ENCODE measurements at places on chromosomes 11 and 22. TPM values are rescaled to one million over a fixed set of nuclear protein-coding genes. Genes with fewer than 3 reads are reported as not detected.

GRCh38 chr11:708511-708910 lies 2.5 kb downstream of the EPS8L2 start:
- DNase-seq: no peak

GRCh38 chr11:21142007-21142406 lies 472.6 kb downstream of the NELL1 start:
- DNase-seq: peak; percentile 59

GRCh38 chr22:31138126-31138525 lies 2.2 kb downstream of the PLA2G3 start:
- DNase-seq: no peak

DNA sequence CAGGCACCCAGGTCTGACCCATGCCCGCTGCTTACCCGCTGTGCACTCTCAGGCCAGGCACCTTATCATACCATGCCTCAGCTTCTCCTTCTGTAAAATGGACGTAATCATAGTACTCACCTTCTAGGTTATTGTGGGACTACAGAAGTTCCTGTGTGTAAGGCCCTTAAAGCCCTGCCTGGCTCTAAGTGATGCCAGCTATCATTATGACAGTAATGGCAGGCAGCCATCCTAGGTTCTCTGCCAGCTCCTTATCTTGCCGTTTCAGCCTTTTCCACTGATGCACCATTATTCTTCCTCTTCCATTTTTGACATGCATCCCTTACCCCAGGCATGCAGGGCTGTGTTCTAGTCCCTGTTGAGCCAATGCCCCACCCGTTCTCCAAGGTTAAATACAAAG lies 57.9 kb downstream of the DBX1 start:
- DNase-seq: no peak

DNA sequence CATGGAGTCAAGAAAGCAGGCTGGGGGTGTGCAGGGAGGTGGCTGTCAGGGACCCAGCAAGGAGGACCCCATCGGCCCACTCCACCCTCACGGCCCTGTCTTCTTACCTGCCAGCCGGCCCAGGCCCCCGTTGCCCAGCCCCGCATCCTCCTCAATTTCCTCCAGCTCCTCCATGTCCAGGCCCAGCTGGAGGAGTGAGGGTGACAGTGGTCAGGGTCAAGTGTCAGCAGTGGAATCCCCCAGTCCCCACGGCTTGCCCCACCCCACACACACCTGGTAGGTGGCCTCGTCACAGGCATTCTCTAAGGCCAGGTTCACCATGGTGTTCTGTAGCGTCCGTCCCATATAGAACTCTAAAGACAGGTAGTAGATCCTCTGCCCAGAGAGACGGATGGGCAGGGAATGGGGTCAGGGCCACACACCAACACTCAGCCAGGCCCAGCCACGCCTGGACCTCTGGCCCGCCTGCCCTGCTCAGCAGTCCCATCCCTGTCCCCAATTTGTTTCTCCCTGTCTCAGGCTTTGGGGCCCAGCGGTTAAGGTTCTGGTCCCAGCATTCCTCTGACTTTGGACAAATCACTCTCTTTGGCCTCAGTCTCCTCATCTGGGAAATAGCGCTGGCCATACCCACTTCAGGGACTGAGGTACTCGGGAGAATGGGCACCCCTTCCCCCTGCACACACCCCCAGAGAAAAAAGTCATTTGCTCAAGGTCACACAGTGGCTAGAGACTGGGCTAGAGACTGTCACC lies 1.3 kb downstream of the PYGM start:
- no peak for DNase-seq

GRCh38 chr11:16917941-16918340 lies 96.3 kb downstream of the PLEKHA7 start:
- no peak for DNase-seq

DNA sequence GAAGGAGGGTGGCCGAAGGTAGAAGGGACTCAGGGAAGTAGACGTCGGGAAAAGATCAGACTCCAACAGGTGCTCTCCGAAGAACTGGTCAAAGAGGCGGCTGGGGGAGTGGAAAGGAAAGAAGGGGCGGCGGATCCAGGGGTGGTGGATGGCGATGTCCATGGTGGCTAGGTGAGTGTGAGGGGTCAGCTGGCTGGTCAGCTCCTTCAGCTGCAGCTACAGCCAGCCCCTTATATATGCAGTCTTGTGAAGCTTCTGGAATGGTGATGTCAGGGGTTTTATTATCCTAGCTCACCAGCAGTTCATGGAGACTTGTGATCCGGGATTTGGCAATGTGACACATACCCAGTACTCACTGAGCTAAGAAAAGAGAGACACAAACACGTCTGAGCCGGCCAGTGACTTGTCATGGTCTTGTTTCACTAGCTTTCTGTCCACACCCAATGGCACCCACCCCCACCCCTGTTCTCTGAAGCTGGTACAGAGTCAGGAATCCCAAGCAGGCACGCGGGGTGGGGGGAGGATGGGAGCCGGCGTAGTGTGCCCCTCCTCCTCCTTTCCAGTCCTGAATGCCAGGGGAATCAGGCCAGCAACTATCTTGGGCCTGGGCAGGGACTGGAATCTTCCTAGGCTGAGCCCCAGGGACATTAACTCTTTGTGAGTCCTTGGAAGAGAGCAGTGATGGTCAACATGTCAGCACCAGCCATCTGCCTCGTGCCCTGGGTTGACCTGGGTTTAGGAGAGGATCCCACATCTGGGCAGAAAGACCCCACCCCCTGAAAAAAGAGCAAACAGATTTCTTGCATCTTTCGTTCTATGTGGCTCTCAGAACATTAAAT lies at the start of gene CRYAB:
TSS of gene CRYAB (minus strand) at position 208 of the 839 bp plus-strand sequence. CDS start at position 162, 46 bp downstream.
- DNase-seq: peak; percentile 49

DNA sequence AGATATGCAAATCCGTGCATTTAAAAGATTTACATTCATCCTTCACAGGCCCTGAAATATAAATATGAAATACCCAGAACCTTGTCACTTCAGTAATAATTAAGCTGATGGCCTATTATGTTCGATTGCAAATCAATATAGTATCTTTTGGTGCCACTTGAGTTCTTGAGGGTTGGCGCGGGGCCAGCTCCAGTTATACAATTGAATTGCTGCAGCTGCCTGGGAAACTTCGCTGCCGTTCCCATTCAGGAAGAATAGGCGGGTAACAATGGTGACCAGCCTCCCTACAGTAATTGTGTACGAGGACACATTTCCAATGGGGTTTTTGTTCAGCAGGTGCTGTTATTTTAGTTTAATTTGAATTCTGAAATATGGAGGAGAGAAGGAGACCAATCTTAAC lies 451.2 kb downstream of the INSC start:
- no peak for DNase-seq

DNA sequence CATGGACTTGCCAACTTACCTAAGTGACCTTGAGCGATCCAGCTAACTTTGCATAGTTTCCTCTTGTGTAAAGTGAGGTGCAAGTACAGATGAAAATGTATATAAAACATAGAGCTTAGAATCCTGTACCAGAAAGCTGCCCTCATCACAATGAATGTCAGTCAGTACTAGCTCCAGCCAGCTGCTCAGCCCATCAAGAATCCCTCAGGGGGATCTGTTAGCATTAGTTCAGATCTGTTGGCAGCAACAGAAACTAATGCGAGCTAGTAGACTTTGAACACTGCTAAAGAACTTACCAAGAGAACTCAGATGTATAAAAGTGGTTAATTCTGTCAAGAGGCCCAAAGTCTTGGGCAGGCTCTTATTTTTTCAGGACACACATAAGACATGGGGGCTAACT lies 6.3 kb upstream of the C11orf91 start:
- DNase-seq: no peak

DNA sequence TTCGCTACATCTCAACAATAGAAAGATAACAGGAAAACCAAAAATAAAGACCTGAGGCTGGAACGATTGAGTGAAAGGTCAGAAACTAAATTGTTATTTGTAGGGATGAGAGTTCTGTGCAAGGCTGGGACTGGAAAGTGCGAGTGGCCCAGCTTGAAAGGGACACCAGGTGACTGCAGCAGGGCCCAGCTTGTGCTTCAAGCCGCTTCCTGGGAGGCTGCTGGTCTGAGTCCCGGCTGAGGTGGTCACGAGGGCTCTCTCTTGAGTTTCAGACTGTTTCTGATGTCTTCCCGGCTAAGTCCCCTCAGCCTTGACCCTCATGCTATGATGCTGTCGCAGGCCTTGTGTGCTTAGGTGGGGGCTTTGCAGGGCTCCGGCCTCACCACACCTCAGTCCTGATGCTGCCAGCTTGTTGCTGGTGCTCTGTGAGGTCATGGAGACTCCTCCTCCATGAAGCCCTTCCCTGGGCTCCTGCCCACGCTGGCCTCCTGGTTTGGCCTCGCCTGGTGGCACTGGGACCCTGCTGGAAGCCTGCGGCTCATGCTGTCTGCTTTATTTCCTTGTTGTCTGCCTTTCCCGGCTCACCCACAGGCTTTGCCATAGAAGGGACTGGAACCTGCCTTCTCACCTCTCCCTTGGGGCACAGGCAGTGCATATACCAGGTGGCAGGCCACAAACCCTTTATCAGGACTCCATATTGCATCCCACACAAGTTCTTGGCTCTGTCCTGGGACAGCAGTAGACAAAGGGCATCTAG lies 4.0 kb downstream of the BANF1 start:
- DNase-seq: no peak

- DNase-seq: no peak
Measured at GRCh38 chr11:81967242-81967641, 766.4 kb downstream of the FAM181B start.

- peak; percentile 82 for DNase-seq
Measured at GRCh38 chr11:82900277-82901164, at the start of gene PRCP. Gene PRCP, minus strand, starts transcription at chr11:82900430. Its CDS starts 28 bp downstream, at chr11:82900402.

GRCh38 chr22:37418627-37419369 lies 8.5 kb downstream of the ELFN2 start:
- DNase-seq: no peak

GRCh38 chr11:124867700-124868099 lies 2.5 kb downstream of the ROBO3 start:
- DNase-seq: peak; percentile 56

DNA sequence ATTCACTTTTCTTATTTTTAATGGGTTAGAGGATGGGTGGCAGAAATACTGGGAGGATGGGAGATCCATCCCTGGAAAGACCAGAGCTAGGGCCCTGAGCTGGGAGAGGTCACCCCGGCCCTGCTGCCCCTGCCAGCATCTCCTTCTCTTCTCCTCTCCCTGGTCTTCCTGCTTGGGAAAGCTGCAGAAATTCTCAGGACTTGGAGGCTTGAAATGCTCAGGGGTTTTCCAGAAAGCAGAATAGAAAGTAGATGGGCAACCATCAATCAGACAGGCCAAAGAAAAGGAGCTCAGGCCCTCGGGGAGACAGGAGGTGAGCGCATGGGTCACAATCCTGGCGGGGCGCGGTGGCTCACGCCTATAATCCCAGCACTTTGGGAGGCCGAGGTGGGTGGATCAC lies 1.5 kb downstream of the APOBEC3H start:
- DNase-seq: no peak

MAPK8IP1 gene
- 14.3 TPM for total RNA-seq

KLHL35 gene
- total RNA-seq: 0.24 TPM

ZBTB16 gene
- not detected for total RNA-seq

PPP2R5B gene
- 13.3 TPM for total RNA-seq

ST13 gene
- total RNA-seq: 385 TPM

PLAAT3 gene
- 4.6 TPM for total RNA-seq

PRG2 gene
- not detected for total RNA-seq

KCNQ1 gene
- not detected for total RNA-seq

LPXN gene
- total RNA-seq: 10.3 TPM

All from SK-MEL-5 (cell line).